Endothelial cell (in vitro differentiated cells): ENCODE measurements at places on chromosomes 16 and 17. TPM values are rescaled to one million over a fixed set of nuclear protein-coding genes. Genes with fewer than 3 reads are reported as not detected.

Gene HEATR9
- total RNA-seq, result not detected

Gene MMP28
- total RNA-seq, result 10.6 TPM

Gene MT3
- not detected for total RNA-seq

Gene AHSP
- total RNA-seq, result not detected

DNA sequence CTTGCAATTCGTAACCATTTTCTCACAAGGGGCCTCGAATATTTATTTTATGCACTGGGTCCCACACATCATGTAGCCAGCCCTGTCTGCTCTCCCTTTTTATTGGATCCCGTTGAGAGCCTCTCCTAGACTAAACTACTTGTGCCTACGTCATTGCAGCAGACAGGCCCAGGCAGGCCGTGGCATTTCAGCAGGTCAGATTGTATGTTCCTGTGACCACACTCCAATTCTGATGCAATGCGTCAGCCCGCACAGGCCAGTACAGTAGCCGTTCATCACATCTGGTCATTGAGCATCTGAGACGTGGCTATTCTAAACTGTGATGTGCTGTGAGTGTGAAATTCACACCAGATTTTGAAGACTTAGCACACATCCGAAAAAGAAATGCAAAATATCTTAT, 42.2 kb downstream of the ABAT start:
- no peaks in the 10 kb centered on the region for H3K36me3 ChIP-seq
- no peak overlapping the region for H3K27ac ChIP-seq
- H3K27me3 ChIP-seq, result peaks cover 2% of the 10 kb centered on the region
- H3K4me1 ChIP-seq, result no peaks in the 10 kb centered on the region
- H3K4me3 ChIP-seq, result no peak overlapping the region

GRCh38 chr17:83193336-83194185, 114.2 kb downstream of the METRNL start:
- H3K4me3 ChIP-seq, result no peak overlapping the region
- DNase-seq, result no peak
- no peaks in the 10 kb centered on the region for H3K4me1 ChIP-seq
- no peaks in the 10 kb centered on the region for H3K36me3 ChIP-seq

- no peak overlapping the region for H3K4me3 ChIP-seq
- DNase-seq, result no peak
- H3K27ac ChIP-seq, result no peak overlapping the region
- peaks cover 19% of the 10 kb centered on the region for H3K36me3 ChIP-seq
- peaks cover 3% of the 10 kb centered on the region for H3K4me1 ChIP-seq
These were observed 41.5 kb downstream of the ARHGAP44 start for GRCh38 chr17:12830777-12831247.

GRCh38 chr17:7042501-7043181, 1.3 kb downstream of the SLC16A11 start:
- no peak for DNase-seq
- peaks cover 15% of the 10 kb centered on the region for H3K27me3 ChIP-seq
- H3K4me1 ChIP-seq, result peaks cover 21% of the 10 kb centered on the region
- no peak overlapping the region for H3K27ac ChIP-seq
- peak overlapping the region; percentile 56 for H3K4me3 ChIP-seq

GRCh38 chr16:73717266-73717974, 579.2 kb upstream of the PSMD7 start:
- H3K27ac ChIP-seq, result no peak overlapping the region
- no peaks in the 10 kb centered on the region for H3K27me3 ChIP-seq
- no peaks in the 10 kb centered on the region for H3K4me1 ChIP-seq
- H3K4me3 ChIP-seq, result no peak overlapping the region
- DNase-seq, result no peak

DNA sequence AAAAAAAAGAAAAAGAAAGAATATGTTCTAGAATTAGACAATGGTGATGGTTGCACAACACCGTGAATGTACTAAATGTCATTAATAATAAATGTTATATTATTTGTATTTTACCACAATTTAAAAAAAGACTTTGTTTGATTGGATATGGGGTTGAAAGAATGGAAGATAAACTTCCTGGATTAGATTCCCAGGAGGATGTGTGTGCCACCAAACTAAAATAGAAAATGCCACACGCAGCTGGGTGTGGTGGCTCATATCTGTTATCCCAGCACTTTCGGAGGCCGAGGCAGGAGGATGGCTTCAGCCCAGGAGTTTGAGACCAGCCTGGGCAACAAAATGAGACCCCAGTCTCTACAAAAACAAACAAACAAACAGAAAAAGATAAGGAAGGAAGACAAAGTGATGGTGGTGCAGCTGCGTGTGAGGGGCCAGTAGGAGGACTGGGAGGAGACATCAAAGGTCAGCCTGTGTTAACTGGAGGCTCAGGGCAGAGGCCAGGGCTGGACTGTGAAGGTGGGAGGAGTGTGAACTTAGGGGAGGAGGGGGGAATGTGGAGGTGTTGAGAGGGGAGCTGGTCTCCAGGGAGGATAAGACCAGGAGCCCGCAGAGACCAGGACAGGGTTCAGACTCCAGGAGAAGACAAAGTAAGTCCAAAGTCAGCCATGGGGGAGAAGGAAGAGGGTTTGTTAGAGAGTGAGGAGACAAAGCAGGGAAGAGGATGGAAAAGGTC, 4.1 kb downstream of the PECAM1 start:
- no peak for DNase-seq
- H3K4me1 ChIP-seq, result peaks cover 79% of the 10 kb centered on the region
- H3K27ac ChIP-seq, result peak overlapping the region; percentile 85
- peak overlapping the region; percentile 97 for H3K4me3 ChIP-seq
